ENCODE measurements at places on chromosomes 3 and 15.

DNA sequence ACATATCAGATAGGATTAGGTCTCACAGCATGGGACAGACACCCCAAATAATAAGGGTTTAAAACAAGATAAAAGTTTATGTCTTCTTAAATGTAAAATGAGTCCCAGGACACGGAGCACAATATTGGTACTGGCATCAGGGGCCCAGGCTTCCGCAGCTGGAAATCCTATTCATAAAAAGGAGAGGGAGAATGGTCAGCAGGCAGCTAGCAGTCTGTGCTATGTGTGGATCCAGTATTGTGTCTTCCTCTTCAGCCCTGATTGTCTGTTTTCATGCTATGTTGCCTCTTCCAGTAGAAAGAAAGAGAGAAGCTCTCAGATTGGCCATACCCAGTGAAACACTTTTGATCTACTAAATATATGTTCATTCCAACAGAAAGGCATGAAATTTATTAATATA lies 319.3 kb upstream of the SLCO3A1 start:
- DNase-seq: no peak

DNA sequence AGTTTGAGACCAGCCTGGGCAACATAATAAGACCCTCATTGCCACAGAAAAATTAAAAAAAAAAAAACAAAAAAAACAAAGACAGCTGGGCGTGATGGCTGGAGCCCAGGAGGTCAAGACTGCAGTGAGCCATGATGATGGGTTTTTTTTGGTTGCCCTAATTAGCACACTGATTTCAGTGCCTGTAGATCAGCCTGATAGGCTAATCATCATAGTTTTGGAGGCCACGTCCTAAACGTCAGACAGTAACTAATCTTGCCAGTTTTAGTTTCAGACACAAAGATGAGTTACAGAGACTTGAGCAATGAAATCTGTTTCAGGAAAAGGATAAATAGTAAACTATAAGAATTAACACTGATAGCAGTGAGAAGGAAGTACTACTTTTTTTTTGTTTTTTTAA lies 55.4 kb downstream of the LRCH3 start:
- no peak for DNase-seq

DNA sequence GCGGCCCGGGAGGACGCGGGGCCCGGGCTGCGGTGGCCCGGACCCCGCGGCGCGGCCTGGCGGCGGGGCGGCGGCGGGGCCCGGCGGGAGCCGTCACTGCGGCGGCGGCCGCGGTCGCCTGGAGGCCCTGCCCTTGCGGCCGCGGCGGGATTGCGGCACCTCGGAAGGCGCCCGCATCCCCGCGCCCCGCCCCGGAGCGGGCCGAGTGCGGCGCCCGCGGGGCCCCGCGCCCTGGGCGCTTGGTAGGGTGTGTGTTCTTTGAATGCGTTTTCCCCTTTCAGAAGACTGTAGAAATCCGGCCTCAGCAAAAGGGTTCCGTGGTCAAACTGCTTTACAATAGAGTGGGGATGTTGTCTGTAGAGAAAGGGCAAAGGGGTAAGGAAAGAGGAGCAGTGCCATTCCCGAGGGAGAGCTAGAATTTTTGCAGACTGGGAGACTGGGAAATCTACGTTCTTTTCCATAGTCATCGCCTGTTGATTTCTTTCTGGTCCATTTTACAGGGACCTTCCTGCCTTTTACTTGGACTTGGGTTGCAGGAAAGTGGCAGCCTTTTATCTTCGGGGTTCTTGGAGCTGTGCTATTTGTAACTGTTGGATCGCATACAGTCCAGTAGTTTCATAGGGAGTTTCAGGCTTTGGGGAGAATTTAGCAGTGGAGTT lies 630 bp downstream of the SNRK start:
- DNase-seq: peak; percentile 48

DNA sequence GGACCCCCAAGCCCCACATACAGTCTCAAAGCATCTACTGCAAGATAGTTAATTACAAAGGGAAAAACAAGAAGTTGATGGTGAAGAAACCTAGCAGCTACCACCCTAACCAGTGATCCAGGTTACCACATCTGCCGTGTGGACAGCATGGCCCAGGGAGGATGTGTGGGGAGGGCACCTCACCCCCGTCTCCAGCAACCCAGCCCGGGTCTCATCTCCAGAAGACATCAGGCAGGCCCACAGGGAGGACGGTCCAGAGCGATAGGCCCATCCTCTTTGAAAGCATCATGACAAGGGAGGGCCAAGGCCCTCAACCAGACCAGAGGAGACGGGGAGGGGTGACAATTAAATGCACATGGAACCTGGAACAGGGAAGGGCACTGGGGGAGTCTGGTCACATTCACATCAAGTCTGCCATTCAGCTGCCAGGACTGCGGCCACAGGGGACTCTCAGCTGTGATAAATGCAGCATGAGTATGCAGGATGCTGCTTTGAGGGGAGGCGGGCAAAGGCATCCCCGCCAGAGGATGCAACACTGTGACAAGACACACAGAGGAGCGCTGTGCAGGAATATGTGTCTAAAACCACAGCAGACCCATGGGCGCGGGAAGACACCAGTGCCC lies 18.8 kb downstream of the ZXDC start:
- no peak for DNase-seq

DNA sequence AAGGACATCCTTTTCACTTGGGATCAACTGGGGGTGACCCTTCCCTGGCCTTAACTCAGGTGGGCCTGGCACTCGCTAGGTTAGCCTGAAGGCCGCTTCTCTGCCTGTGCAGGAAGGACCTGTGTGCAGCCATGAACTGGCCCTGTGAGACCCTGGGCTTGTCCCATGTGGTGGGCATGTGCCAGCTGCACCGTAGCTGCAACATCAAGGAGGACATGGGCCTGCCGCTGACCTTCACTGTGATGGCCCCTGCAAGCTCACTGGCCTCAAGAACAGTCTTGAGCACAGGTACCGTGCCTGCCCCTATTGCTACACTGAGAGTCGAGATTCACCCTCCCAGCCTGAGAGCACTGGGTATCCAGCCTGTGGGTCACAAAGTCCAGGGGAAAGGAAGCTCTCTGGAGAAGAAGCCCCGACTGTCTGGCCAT lies 43.0 kb downstream of the SAXO2 start:
- no peak for DNase-seq

DNA sequence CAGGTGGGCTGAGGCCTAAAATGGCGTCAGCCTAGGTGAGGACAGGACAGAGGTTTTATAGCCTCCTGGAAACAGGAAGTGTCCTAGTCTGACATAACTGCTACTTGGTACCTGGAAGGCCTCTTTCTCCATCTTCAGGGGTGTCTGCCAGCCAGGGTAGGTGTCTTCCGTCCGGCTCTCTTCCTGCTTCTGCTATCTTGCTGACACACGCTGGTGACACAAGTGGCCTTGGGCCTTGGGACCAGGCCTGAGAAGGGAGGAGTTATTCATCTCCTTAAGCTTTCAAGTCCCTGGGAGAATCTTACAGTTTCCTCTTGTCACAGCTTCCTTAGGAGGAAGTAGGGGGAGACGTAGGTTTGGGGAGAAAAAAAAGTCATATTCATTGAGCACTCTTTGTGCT lies 551.3 kb downstream of the AGBL1 start:
- no peak for DNase-seq

DNA sequence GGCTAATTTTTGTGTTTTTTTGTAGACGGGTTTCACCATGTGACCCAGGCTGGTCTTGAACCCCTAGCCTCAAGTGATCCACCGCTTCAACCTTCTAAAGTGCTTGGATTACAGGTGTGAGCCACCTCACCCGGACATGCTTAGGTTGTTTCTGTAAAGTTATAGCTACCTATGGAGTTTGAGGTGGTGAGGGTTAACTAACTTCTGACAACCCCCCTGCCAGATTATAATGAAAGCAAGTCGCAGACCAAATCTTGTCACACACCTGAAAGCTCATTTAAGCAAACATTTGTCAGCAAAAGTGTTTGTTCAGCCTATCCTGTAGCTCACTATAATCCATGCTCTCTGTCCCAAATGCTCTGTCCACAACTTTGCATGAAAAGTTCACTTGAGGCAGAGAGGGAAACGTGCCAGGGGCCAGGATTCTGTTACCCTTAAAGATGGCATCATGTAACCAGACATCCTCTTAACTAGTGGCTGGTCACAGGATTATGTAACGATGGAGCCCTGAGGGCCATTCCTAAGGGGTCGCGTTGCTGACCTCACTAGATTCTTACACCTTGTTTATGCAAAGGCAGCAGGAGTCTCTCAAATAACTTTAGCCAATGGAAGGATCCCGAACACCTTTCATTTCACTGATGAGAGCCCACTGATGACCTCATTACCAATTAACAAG lies 24.1 kb upstream of the SENP5 start:
- DNase-seq: no peak

GRCh38 chr15:48090666-48091065 lies 30.1 kb upstream of the SLC24A5 start:
- no peak for DNase-seq

GRCh38 chr15:45259796-45260195 lies 7.8 kb downstream of the SLC28A2 start:
- no peak for DNase-seq

- DNase-seq: no peak
Observed at GRCh38 chr3:42092006-42092405, 849 bp downstream of the TRAK1 start.

DNA sequence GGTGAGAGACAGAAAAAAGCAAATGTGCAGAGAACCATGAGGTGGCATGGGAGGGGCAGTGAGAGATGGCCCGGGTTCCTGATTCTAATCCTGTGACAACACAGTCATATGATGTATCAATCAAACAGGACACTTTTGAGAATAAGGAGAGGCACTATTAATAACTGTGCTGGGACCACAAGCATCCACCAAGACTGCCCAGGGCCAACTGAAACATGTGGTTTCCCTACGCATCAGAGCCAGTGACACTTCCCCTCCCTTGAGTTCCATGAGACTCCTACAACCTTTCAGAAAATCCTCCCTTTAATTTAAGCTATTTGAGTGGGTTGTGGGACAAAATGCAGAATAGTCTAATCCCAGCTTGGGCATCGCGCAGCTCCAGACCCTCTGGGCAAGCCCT lies 17.4 kb downstream of the SH3BP5 start:
- DNase-seq: no peak

DNA sequence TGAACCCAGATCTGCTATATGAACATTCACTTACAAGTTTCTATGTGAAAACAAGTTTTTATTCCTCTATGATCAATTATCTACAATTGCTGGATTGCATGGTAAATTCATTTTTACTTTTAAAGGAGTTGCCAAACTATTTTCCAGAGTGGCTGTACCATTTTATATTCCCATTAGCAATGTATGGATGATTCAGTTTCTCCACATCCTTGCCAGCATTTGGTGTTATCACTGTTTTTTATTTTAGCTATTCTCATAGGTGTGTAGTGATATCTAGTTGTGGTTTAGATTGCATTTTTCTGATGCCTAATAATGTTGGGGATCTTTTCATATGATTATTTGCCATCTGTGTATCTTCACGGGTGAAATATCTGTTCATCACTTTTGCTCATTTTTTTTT lies 78.3 kb downstream of the APBA2 start:
- no peak for DNase-seq

- DNase-seq: no peak
Observed at GRCh38 chr15:29244544-29244943, 25.1 kb downstream of the NSMCE3 start.

DNA sequence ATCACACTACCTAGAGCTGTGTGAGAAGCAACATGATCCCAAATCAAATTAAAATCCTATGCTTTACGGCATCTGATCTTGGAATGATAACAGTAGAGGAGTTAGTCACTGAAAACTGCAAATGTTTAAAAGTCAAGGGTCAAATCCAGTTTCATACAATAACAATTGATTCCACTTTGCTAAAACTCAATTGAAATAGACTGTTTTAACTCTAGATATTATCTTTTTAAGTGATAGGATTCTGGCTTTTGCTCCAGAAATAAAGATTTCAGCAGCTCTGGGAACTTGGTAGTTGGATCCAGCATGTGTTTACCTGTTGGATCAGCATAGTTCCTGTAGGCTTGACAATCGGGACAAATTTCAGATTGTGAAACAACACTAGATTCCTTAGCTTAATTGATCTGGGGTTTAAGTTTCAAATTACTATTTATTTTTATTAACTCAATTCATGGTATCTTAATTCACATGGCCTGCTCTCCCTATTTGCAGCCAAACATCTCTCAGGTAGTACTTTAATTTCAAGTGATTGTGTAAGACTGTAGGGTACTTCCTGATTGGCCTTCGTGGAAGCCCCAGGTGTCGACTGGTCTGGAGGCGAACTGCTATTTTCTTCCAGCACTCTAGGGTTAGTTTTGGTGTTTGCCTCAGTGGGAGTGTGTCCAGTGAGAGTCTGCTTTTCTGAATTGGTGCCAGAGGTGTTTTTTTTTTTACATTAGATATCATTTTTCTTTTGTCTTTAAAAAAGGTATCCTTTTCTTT lies 16.6 kb downstream of the NFKBIZ start:
- DNase-seq: no peak

GRCh38 chr15:57624730-57625129 lies 33.0 kb downstream of the MYZAP start:
- no peak for DNase-seq

GRCh38 chr3:16910207-16910606 lies 25.5 kb downstream of the PLCL2 start:
- DNase-seq: no peak

DNA sequence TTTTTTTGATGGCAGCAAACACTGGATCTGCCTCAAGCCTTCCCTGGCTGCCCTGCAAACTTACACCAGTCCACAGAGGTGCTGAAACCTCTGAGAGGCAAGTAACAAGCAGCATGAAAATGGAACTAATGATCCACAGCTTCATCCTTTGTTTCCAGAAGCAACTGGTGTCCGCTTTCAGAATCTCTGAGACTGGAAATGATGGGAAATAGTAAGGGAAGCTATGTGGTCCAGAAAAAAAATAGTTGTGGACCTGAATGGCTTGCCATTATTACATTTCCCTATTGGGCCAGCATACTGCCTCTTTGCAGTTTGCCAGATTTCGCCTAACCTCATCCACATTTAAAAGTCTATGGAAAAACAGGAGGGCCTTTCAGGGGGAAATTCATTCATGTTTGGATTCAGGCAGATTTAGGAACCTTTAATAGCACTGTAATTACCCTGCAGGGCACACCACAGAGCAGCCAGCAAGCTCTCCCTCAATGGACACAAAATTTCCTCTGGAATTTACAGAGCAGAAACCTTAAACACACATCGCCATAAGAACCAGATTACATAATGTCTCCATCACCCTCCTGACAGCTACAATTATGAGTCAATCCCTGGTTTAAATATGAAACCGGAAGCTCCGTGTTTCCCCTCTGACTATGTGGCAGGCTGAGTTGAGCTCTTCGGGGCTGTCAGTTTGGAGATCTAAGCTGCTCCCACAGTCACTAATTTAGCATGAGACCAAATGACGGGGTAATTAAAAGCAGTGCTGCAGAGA lies 134.4 kb downstream of the TMCO5A start:
- peak; percentile 36 for DNase-seq

GRCh38 chr3:158954420-158954819 lies 152.6 kb downstream of the MFSD1 start:
- DNase-seq: no peak

Measured in CD4-positive, alpha-beta T cell treated with Interleukin-12 subunit alpha and Interleukin-12 subunit beta, for 1 hour (primary cell).